ENCODE measurements at places on chromosomes 2 and 18. TPM values are rescaled to one million over a fixed set of nuclear protein-coding genes. Genes with fewer than 3 reads are reported as not detected.

DNA sequence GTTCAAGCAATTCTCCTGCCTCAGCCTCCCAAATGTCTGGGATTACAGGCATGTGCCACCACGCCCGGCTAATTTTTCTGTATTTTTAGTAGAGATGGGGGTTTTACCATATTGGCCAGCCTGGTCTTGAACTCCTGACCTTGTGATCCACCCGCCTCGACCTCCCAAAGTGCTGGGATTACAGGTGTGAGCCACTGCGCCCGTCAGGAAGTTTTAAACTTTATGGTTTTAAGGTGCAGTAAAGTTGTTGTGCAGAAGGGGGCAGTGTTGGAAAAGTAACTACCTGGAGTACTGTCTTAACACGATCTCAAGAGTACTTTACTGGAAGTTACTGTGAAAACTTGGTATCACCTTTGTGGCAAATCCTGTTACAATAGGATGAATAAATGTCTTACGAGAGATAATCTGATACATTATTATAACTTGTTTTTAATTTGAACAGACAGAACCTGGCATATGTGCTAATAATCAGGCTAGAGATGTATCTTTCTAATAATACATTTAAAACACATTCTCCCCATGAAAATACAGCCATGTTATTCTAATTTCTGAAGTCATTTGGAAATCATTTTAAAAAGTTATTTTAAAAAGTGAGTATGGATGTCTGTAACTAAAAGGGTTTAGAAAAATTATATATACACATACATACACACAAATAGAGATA lies 10.8 kb downstream of the SPDYA start:
- peak; percentile 74 for DNase-seq

DNA sequence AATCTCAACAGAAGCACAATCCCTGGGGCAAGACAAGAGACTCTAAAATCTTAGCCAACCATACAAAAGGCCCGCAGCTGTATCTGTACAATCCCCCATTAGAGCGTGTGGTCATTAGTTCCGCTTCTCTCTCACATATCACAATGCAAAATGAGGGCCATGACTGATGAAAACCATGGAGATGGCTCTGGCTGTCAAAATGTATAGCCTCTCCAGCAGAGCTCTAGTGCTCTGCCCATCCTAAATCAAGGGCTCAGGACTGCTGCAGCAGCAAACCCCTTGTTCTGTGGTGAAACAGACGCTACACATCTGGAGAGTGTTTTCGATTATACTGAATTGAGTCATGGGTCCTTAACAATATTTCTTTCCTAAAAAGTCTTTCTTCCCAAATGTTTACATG lies 221.0 kb downstream of the PID1 start:
- DNase-seq = no peak

GRCh38 chr2:20697322-20697934 lies 30.5 kb downstream of the GDF7 start:
- DNase-seq = no peak

DNA sequence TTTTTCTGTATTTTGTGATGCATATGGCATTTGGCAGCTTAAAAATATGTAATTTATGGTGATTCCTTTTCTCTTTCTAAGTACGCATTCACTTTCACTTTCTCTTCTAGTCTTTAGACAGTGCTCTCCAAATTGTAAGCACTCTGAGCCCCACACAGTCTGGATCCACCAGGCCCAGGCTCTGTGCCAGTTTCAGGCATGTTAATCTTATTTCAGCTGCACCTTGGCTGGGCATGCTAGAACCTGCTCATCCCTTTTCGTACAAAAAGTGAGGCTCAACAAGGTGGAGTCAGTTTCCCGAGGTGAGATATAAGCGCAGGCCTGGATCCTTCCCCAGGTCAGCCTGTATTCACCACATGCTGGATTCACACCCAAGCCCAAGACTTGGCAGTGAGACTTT lies 203.9 kb downstream of the MTX2 start:
- peak; percentile 20 for DNase-seq

The KIAA2012 gene
- total RNA-seq = not detected

- peak; percentile 18 for DNase-seq
Observed at GRCh38 chr2:224518806-224519580, 66.2 kb downstream of the CUL3 start.

DNA sequence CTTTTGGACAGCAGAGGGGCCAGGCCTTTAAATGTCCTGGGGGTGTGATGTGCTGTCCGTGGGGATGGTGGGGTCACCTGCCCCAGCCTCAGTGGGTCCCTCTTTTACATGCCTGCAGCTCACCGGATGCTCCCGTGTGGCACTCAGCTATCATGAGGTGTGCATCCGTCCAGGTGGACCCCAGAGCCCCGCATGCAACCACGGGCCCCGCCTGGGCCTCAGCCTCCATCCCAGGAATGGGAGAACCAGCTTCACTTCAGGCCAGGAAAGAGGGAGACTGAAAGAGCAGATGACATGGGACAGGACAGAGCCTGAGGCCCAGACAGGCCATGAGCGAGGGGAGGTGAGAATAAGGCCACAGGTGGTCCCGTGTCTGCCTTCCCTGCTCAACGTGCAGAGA lies 37.5 kb downstream of the RAMP1 start:
- no peak for DNase-seq

DNA sequence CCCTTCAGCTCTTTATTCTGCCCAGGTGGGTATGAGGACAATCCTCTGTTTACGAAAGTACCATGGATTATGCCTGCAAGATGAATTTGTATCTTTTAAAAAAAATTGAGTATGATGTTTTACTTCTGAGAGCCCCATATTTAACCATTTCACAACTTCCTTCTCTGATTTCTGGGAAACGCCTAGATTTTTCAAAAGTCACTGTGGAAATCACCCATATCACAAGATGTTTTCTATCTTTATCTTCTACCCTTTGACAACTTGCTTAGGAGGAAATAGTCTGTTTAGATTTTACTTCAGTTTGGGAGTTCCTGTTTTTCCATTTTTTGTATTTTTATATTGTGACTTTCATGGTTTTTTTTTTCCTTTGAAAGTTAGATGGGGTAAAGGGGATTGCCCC lies 53.0 kb downstream of the ICOS start:
- no peak for DNase-seq

DNA sequence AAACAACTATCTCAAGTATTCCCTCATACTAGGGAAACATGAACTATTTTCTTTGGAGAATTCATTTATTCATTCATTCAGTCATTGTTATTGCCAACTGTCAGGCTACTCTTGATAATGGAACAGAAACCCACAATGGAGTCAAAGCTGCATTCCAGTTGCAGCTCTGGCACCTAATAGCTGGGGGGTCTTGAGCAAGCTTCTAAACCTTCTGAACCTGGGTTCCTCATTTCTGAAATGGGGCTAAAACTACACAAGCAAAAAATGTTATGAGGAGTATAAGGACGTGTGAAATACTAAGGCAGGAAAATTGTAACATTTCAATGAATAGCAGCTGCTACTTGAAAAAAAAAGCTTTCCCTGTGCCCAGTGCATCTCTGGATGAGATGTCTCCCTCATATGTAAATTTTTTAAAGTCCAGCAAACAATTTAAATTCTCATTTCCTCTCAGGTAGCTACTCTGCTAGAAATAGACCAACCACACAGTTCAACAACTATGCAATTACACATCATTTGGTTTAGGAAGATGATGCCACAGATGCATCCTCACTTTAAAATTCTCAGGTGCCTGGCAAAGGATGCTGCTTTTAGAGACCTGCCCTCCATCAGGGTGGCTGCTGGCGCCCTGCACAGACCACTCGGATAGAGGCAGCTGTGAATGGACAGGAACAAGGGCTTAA lies 38.5 kb downstream of the SPRED2 start:
- no peak for DNase-seq

- DNase-seq = no peak
Observed at GRCh38 chr18:35180455-35180854, 60.4 kb upstream of the ZNF397 start.

GRCh38 chr2:149068996-149069888 lies 30.7 kb downstream of the LYPD6B start:
- peak; percentile 97 for DNase-seq

The GLB1L gene
- 8.4 TPM for total RNA-seq

GRCh38 chr18:36889742-36890141 lies 60.8 kb downstream of the KIAA1328 start:
- no peak for DNase-seq

DNA sequence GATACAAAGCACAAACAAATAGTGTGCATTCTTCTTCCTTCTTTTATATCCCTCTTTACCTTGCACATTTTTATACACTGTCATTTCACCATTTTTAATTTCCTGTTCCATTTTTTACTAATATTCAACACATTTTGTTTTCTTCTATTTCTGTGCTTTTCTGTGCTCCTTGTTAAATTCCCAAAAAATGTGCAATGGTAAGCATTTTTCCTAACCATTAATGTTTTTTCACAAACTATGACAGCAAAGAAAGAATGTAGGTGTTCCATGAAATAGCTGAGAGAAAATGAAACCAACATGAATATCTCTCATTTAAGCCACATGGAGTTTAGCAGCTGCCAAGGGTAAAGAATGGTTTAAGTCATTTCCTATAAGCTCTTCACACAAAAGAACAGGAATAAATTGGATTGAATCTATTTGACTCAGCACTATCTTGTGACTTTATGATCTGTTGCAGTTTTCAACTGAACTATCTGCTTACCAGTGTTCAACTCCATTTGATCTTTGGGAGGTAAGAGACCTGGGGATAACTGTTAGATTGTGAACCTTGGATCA lies 145.7 kb upstream of the CDH19 start:
- no peak for DNase-seq

- DNase-seq = no peak
Observed at GRCh38 chr2:121570036-121570666, 39.5 kb downstream of the RNU4ATAC start.

GRCh38 chr2:60525899-60526298 lies 27.6 kb downstream of the BCL11A start:
- DNase-seq = no peak

DNA sequence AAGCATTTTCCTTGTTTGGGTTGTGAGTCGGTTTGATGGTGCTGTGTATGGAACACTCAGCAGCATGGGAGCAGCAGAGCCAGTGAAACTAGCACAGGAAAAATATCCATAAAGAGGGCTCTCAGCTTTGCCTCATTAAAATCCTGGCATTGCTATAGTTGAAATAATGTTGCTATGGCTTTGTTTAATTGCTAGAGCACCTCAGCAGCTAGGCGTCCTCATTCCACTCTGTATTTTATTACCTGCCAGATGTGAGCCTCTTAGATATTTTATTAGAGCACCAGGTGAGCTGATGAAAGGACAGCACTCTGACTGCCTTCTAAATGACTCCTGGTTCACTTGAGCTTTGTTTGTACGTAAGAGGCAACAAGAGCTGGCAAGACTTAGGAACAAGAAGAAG lies 232.4 kb downstream of the MTX2 start:
- no peak for DNase-seq

GRCh38 chr2:83757329-83757728 lies 701.8 kb downstream of the SUCLG1 start:
- DNase-seq = no peak

DNA sequence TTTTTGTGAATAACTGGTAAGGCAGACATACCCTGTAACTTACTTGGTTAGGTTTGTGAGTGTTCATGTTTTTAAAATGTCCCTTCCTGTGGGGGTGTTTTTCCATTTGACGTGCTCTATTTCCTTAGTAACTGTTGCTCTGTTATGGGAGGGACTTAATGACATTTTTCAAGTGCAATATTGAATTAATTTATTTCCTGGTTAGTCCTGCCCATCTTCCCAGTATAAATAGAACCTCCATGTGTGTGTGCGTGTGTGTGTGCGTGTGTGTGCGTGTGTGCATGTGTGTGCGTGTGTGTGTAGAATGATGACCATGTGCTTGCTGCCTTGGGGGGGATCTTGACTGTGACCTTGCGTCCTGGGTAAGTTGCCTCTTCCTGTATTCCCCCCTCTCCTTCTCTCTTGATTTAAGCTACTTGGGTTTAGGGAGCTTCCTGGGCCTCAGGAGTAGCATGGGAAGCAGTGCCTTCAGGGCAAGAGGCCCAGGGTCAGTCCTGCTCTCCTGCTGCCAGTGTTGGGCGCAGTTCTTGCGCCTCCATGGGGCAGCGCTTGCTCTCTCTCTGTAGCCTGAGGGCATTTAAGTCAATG lies 163.9 kb downstream of the LDLRAD4 start:
- DNase-seq = no peak

- no peak for DNase-seq
Observed at GRCh38 chr2:10079870-10080535, at the start of gene CYS1. Gene CYS1, minus strand, starts transcription at chr2:10080411. Its CDS starts 188 bp downstream, at chr2:10080223.

The KYNU gene
- total RNA-seq = 1.0 TPM

The SLC8A1 gene
- 8.3 TPM for total RNA-seq

GRCh38 chr2:30504731-30505130 lies 57.7 kb downstream of the LCLAT1 start:
- no peak for DNase-seq

GRCh38 chr2:156826341-156826933 lies 390.3 kb downstream of the GPD2 start:
- peak; percentile 69 for DNase-seq

- DNase-seq = no peak
Observed at GRCh38 chr18:79794846-79795245, 2.9 kb upstream of the KCNG2 start.

GRCh38 chr2:130963196-130963848 lies 126.6 kb downstream of the ARHGEF4 start:
- no peak for DNase-seq

DNA sequence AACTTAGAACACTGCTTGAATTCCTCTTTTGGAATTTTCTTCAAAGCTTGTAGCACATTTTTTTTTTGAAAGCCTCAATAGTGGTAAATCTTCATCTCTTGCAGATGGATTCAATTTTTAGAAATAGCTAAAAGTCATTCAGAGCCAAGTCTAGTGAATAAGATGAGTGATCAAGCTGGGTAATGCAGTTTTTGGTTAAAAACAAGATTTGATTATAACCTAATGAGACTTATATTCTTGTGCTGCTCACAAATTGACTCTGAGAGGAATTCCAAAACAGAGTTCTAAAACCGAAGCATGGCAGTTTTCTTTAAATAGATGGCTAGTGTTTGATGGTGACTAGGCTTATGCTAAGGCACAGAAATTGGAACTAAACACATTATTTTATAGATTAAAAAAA lies 2072.6 kb upstream of the CELF4 start:
- no peak for DNase-seq

- no peak for DNase-seq
Observed at GRCh38 chr2:69577467-69578197, 65.9 kb downstream of the AAK1 start.

The THADA gene
- 29.5 TPM for total RNA-seq

GRCh38 chr2:48530033-48530811 lies at the start of gene STON1:
Gene STON1, plus strand, starts transcription at chr2:48530154. Its CDS starts 50,480 bp downstream, at chr2:48580634.
- peak; percentile 13 for DNase-seq

- DNase-seq = no peak
Observed at GRCh38 chr18:12406371-12407111, 1.2 kb upstream of the PRELID3A start.

GRCh38 chr2:164917296-164917903 lies 37.9 kb downstream of the SLC38A11 start:
- DNase-seq = peak; percentile 47

GRCh38 chr2:119921825-119922224 lies 91.1 kb upstream of the EPB41L5 start:
- no peak for DNase-seq

The UGT1A1 gene
- not detected for total RNA-seq

DNA sequence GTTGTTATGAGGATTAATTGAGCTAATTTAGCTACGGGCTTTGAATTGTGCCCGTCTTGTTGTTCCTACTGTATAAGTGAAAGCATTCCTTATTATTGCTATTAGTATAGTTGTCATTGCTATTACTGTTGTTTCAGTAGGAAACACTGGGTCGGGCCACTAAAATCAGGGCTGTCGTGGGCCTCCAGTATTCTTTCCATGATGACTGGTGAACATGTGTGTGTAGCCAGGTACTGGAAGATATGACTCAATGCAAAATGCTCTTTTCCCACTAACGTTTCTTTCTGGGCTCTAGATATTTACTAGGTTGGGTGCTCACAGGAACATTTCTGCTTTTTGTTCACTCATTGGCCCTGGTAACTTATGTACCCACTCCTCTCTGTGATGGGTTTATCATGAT lies 4.9 kb downstream of the TTL start:
- no peak for DNase-seq

Data from HT1080 (cell line).